Stimulated activated CD4-positive, alpha-beta T cell treated with anti-CD3 and anti-CD28 coated beads, TNF-alpha, amount 100 ng/mL, for 4 hours (primary cell): ENCODE measurements at places on chromosomes 11 and 22.

DNA sequence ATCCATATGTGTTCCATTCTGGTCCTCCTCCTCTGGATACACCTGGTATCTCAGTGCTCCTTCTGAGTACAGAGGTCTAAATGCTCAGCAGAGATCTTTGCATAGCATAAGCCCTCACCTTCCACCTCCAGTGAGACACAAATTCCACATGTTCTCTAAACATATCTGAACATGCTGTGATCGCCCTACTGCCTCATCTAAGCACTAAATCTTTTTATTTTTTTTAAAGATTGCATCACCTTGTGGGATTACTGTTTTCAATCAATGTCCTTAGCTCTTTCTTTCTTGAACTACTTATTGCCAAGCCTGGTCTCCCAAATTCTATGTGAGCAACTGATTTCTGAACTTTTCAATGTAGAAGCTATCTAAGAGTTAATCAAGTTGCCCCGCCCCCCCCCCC, 113.4 kb downstream of the TRPC6 start:
- DNase-seq: no peak

DNA sequence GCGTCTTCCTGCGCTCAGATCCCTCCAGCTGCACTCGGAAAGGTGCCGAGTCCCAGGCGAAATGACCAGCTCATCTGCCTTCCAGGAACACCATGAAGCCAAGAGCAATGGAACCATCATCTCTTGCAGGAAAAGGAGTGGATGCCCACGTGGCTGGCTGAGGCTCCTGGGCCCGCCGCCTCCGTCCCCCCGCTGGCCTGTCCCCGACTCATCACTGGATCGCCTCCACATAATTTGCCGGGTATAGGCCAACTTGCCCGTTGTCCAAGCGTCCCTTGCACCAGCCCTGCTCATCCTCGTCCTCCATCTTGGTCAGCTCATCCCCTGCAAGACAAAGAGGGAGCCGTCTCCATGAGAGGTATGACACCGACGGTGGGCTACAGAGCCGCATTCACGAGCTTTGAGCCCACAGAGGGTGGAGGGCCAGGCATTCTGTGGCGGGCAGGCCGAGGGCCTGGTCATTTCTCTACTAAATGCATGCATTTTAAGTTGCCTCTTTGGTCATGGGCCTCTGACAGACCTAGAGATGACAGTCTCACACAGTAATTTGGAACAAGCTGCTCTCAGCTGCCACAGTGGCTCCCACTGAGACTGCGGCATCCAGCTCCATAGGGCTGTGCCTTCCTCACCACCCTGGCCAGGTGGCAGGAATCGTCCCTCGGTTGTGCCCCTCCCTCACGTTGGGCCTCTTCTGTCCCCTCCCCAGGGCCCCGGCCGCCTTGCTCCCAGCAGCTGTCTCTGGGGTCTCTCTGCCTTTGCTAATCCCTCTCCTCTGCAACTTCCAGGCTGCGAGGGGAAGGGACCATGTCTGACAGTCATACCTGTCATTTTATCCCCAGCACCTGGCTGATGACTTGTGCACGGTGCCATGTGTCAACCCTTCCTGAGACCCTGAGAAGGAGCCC, 14.3 kb upstream of the ARFGAP3 start:
- DNase-seq: no peak

DNA sequence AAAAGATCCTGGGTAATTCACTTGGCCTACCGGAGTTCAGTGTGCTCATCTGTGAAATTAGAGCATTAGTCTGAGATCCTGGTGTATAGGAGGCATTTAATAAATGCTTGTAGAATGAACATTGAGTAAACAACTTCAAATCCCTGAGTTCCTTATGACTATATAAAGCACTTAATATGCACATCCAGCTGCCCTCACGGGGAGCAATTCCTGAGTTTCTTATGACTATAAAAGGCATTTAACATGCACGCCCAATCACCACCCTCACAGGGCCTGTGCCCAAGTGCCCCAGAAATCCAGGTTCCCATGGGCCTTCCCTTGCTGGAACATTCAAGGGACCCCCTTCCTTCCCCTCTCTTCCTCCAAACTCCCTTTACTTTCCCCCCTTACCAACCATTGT, 13.6 kb downstream of the DRD2 start:
- DNase-seq: no peak

- DNase-seq: no peak
These were observed 9.2 kb upstream of the MAPK1 start for GRCh38 chr22:21876486-21877176.

DNA sequence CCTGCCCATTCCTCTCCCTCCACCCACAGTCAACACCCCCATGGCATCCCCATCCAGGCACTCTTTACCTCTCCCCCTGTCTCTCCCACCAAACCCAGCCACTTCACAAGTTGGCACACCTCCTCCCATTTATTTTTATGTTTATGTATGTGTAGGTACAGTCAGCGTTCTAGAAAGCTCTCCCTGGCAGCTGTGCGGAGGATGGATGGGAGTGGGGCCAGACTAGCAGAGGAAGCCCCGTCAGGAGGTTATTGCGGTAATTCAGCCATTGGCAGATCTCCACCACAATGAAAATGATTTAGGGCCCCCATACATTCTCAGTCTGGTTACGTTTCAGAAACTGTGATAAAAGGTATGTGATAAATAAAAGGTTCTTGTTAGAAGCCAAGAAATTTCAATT, 51.3 kb downstream of the BTG4 start:
- DNase-seq: no peak

DNA sequence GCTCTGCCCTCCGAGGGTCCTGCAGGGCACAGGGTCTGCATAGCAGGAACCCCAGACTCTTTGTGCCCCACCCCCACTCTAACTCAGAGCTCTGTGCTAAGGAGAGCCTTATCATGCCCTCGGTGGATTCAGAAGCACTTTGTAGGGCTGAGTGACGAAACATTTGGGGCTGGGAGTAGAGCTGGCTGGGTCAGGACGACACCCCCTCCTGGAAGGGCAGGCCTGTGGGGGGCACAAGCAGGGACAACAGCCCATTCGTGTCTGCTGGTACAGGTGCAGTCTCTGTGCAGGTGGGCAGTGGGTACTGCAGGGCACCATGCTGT, 8.9 kb downstream of the APOBEC3A start:
- no peak for DNase-seq

- no peak for DNase-seq
These were observed 10.4 kb upstream of the CELSR1 start for GRCh38 chr22:46547883-46548244.

DNA sequence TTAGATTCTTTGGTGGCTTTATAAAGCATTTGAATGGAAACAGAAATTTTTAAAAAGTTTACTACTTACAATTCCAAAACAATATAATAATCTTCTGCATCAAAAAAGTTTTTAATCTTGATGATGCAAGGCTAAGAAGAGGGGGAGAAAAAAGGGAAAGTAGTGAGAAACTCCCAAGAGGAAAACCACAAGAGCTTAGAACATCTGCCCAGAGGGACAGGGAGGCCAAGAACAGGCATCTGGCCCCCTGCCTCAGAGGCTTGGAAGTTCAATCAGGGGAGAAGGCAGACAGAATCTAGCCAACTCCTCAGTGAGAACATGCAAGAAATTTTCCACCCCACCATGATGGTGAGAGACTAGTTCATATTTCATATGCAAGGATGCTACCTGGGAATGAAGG, 23.8 kb upstream of the TTC28 start:
- DNase-seq: no peak

- no peak for DNase-seq
These were observed 13.2 kb downstream of the HSD17B12 start for GRCh38 chr11:43693731-43694130.

DNA sequence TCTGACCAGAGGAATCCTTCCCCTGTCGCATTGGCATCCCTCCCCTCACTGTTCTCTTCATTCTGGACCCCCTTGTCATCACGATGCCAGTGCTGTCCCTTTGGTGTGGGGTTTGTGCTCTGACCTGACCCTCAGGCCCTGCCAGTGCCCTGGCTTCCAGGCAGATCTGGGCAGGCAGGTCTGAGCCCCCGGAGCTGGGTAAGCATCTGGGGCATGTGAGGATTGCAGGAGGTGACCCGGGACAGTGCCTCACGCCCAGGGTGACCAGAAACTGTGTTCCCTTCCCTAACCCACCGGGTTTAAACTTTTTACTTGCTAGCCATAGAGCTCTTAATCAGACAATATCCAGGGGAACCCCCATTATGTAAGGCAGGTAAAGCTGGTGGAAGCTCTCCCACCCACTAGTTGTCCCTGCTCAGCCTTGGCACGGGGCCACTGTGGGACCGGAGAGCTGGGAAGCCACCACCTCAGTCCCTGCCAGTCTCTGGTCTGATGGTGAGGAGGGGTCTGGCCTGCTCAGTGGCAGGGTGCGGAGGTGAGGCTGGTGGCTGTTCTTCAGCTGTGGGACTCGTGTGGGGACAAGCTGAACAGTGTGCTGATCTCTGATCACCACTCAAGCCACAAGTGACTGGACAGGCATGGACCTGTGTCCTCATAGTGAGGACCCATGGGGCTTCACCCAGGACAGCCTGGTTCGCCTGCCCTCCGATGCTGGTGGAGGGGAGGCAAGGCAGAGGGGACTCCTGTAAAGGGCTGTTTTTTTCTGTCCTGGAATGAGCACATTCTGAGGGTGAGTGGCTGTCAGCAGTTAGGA, 38.0 kb downstream of the BCR start:
- no peak for DNase-seq

DNA sequence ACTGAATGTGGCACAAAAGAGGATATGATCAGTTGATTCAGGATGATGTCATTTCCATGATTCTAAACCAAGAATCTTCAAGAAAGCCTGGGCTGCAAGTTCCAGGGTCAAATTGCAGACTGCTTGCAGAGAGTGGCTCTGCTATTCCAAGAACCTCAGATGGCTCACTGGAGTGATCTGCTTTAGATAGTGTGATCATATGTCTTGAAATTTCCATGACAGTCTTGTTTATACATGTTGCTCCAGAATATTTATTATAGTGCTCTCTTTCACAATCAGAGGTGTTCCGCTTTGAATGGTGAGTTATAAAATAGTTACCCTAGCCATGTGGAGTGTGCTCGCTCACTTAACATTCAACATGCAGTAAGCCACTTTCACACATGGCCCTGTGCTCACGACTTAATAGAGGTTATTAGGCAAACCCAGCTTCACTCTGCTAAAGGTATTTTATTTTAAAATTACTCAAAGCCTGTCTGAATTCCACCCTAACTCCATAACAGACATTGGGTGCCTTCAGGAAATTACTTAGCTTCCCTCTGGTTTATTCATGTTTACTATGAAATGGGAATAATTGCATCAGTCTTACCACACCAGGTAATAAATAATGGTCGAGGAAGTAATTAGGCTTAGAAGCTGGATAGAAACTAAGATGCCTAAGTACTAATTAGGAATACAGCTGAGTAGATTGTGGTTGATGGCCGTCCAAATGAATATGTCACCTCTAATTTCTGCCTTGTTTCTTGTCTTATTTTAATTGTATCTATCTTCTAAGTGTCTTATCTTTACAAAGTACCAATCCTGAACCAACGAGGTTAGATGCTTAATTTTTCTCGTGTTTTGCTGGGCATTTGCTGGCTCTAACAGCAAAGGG, 187.9 kb downstream of the ETS1 start:
- DNase-seq: no peak

- no peak for DNase-seq
These were observed 759 bp downstream of the CPT1A start for GRCh38 chr11:68840661-68841653.

- DNase-seq: no peak
These were observed 145.4 kb downstream of the CACNA1I start for GRCh38 chr22:39715778-39716495.

- no peak for DNase-seq
These were observed 353.4 kb downstream of the SOX6 start for GRCh38 chr11:16002942-16003341.

GRCh38 chr11:3091846-3092602, 34.8 kb upstream of the CARS1 start:
- DNase-seq: peak; percentile 53

DNA sequence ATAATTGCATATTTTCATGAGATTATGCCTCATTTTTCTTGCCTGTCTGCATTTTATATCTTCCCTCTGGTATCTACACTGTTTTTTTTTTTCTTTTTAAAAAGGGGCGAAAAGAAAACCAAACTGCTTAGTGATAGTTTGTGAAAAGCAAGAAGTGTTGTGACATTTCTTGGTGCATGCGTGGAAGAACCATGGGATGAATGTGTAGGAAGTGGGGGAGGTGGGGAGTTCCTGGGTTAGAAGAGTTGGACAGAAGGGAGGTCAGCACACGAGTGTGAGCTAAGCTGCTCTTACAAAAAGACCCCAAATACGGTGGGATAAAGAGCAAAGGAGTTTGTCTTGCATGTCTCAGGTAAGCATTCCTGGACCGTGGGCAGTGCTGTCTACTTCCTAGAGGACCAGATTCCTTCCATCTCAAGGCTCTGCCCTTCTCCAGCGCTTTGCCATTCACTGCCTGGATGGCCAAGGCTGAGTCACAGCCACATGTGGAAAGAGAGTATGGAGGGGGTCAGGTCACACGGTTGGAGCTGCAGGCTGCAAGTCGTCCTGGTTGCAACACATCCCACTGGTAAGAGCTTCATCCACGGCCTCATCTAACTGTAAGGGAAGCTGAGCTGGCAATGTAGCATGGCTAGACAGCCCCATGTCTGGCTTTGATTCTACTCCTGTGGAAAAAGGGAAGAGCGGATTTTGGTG, 300.6 kb downstream of the DDX10 start:
- no peak for DNase-seq
